ENCODE measurements at places on chromosomes 7 and 10.

GRCh38 chr10:96228408-96228994 is 42.9 kb downstream of the BLNK start:
- no peak for DNase-seq

GRCh38 chr10:63169624-63170023 is 36.5 kb downstream of the NRBF2 start:
- no peak for DNase-seq

GRCh38 chr7:88073626-88074025 is 139.6 kb downstream of the ADAM22 start:
- DNase-seq = no peak

GRCh38 chr7:50851891-50852290 is 69.2 kb upstream of the GRB10 start:
- DNase-seq = no peak

DNA sequence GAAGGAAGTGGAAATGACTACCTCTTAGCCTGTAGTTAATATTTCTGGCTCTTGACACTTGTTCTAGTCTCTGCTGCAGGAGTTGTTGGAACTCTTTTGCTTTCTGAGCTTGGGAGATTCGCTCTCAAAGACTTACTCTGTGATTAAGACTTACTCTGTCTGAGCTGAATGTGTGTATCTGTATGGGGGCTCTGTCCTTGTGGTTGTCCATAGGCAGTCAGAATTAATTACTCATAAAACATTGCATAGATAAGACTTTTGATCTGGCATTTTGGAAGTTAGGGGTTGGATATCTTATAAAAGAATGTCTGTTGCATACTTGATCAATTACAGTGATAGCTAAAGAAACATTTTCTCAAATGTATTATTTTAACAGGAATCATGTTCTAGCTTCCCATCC is 199.2 kb upstream of the KIAA1217 start:
- no peak for DNase-seq

GRCh38 chr7:83613232-83613631 is 35.7 kb downstream of the SEMA3E start:
- no peak for DNase-seq

- DNase-seq = no peak
These were observed 282.2 kb downstream of the NEBL start for GRCh38 chr10:20614911-20615310.

- DNase-seq = no peak
These were observed 32.1 kb upstream of the CALN1 start for GRCh38 chr7:72444026-72444776.

- no peak for DNase-seq
These were observed 381.8 kb upstream of the FZD8 start for GRCh38 chr10:36023939-36024338.

GRCh38 chr10:22803261-22803885 is 89.0 kb upstream of the PIP4K2A start:
- DNase-seq = no peak

DNA sequence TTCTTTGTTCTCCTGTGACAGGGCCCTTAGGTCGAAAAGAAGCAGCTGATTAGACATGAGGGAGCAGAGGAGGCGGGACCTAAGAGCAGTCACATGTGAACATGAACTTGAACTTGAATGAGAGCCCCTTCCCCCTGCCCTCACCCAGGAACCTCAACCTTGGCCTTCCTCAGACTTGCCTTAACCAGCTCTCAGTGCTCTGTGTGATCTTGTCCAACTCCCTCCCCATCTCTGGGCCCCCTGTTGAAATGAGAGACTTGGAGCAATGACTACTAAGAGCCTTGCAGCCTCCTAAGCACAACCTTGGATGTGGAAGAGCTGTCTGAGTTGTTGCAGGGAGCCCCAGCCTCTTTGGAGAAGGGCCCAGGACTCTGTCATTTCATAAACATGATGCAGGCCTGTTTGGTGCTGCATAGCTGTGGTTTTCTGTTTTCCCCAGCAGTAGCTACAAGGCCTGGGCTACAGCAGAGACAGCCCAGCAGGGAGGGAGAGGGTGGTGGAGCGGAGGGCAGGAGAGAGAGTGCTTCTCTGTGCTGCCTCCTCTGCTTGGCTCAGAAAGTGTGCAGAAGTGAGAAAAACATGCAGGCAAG is 123.9 kb upstream of the ZMIZ1 start:
- no peak for DNase-seq

- DNase-seq = no peak
These were observed 297.8 kb upstream of the PRKCQ start for GRCh38 chr10:6877722-6878392.

- DNase-seq = no peak
These were observed 43.6 kb upstream of the ZNF32 start for GRCh38 chr10:43692051-43692825.

DNA sequence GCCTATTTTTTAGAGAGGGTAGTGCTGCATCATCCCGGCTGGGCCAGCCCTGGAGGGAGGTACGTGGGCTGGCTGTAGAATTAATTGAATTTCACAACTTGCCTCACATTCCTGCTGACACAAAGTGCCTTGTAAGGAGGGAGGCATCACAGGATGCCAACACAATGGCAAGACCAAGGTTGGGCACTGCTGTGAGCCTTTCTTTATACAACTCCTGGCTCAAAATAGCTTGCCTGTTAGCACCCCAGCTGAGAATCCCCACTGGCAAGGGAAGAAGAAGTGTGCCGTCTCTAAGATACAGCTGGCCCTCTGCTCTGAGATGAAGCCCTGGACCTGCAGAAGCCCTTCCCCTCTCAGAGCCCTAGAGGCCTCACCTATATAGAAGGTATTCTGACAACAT is 873.9 kb downstream of the GRID1 start:
- no peak for DNase-seq

DNA sequence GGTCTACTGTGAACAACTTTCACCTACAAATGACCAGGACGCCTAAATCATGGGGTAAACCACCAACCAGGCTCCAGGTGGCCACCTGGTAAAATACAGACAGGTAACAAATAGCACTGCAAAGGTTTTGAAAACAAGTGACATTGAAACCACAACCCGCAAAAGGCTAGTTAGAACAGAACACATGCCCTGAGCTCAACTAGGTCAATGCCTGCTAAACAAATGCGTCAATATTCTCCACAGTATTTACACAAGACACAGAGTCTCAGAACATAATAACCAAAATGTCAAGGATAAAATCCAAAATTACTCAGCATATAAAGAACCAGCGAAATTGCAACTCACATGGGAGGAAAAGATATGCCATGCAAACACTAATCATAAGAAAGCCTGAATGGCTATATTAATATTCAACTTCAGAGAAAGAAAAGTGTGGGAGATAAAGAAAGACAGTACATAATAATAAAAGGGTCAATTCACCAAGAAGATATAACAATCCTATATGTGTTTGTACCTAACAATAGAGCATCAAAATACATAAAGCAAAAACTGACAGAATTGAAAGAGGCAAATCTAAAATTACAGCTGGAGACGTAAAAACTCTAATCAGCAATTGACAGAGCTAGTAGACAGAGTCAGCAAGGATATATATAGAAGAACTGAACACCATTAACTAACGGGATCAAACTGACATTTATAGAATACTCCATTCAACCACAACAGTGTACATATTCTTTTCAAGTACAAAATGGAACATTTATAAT is 47.6 kb downstream of the SMURF1 start:
- DNase-seq = no peak

GRCh38 chr7:156927571-156928405 is 21.7 kb upstream of the NOM1 start:
- no peak for DNase-seq

GRCh38 chr10:86355571-86356038 is 11.0 kb downstream of the GRID1 start:
- DNase-seq = no peak

DNA sequence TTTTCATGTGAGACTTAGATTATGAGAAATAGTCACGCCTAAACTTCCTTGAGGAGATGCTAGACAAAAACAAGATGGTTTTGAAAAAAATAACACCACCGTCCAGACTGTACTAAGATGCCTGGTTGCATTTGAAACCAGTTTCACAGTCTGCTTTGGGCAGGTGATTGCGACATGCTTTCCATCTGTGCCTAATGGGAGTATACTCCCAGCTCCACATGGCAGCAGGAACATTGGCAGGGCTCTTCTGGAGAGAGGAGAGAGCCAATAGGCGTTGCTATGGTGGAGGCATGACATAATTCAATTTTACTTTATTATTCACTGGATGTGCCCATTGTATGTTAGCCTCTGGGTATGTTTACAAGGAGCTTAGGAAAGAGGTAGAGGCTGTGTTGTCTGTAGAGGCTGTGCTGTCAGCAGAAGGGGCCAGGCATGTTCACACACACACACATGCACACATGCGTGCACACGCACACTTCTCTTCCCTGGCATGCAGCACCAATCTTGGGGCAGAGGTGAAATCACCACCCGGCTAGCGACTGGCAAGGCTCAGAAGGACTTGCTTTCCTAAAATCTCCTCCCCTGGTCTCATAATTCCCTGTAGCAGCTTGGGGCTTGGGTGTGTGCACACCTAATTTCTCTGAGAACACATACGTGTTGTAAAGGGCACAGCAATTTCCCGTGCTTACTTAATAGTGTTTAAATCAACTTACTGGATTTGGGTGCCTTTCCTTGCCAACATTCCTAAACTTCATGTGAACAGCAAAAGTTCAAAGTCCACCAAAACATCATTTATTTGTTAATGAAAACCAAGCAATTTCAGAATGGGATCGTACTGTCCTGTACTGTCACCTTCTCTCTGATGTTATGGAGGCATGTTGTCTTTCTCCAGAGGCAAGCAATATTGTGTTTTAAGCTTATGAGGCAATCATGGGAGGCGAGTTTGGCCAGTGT is 162.1 kb downstream of the TCF7L2 start:
- DNase-seq = no peak

GRCh38 chr10:71528371-71529206 is 131.9 kb downstream of the CDH23 start:
- DNase-seq = no peak

DNA sequence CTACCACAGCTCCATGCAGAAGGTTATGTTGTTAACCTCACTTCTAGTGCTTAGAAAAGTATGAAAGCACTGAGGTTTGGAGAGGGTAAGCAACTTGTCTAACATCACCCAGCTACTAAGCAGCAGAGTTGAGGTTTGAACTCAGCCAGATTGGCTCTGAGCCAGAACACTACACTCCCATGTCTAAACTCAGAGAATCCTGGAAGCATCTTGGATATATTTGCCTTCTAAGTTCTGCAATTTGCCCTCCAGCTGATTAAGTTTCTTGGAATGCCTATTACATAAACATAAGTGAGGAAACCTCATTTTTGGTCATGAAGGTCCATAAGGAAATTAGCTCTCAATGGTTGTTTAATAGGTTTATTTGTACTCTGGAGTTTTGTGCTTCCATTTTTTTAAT is 78.1 kb upstream of the PHYHIPL start:
- no peak for DNase-seq

GRCh38 chr10:1241973-1242935 is 186.1 kb downstream of the WDR37 start:
- no peak for DNase-seq

DNA sequence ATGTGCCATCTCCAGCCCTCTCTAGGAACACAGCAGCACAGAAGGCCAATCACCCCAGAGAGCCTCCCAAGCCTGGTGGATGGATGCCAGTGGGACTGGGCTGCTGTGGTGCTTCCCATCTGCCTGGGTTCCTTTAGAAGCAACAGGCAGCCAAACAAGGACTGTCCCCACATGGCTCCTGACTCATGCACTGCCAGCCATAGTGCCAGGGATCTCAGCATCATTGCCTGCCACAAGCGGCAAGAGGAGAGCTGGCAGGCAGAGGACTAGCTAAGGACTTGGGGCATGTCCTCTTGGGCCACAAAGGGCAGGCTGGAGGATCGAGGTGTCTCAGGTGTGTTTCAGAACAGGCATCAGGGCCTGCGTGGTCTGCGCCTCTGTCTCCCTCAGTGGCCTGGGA is 23.4 kb upstream of the FIGNL1 start:
- DNase-seq = no peak

GRCh38 chr7:87075671-87076404 is 16.4 kb upstream of the ELAPOR2 start:
- no peak for DNase-seq

- DNase-seq = no peak
These were observed 3.8 kb upstream of the DMTF1 start for GRCh38 chr7:87148332-87148955.

GRCh38 chr7:13189668-13190067 is 502.2 kb downstream of the ARL4A start:
- no peak for DNase-seq

DNA sequence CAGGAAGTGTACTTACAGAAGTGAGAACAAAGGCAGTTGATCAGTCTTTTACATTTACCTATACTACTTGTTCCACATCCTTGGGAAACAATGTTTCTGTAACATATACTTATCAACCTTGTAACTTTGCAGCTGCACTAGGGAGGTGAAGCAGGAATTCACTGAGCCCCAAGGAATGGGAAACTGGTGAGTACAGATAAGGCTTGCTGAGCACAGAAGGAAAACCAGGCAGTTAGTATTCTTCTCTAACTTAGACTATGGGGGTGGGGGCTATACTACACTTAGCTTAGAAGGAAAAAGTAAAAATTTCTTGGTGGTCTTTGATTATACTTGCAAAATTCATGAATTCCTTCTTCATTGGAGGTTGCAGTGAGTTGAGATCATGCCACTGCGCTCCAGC is 6.9 kb upstream of the ZNF33A start:
- DNase-seq = no peak

- no peak for DNase-seq
These were observed 95.3 kb downstream of the RNF32 start for GRCh38 chr7:156735851-156736250.

GRCh38 chr7:158864507-158864820 is 8.1 kb downstream of the DYNC2I1 start:
- DNase-seq = no peak

GRCh38 chr10:113038183-113038582 is 88.1 kb downstream of the TCF7L2 start:
- no peak for DNase-seq

DNA sequence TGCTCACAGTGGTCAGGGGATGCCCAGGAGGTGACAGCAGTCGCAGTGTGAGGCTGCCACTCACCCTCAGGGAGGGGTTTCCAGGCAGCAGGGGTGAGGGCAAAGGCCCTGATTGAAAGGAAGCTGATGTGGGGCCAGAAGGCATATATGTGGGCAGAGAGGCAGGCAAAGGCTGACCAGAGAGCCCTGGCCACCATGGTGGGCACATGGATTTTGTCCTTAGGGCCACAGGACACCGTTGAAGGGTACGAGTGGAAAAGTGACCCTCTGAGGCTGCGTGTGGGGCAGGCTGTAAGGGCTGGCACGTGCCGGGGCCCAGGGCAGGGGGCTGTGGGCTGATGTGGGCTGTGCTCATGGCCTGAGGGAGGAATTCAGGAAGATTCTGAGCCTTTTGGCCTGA is 57.5 kb upstream of the ZNF32 start:
- no peak for DNase-seq

- no peak for DNase-seq
These were observed 87.6 kb upstream of the SEMA3D start for GRCh38 chr7:85274454-85274853.

GRCh38 chr7:134042307-134042706 is 84.8 kb upstream of the LRGUK start:
- no peak for DNase-seq

GRCh38 chr7:50210706-50211115 is 93.8 kb upstream of the IKZF1 start:
- no peak for DNase-seq

- no peak for DNase-seq
These were observed 46.4 kb downstream of the ELFN1 start for GRCh38 chr7:1716263-1717094.

GRCh38 chr7:73856941-73857340 is 4.0 kb upstream of the TMEM270 start:
- no peak for DNase-seq

Measured in activated T-helper 1 cell treated with anti-CD3 and anti-CD28 coated beads, Interleukin-2, amount 50 U/mL, for 16 hours (primary cell).